Progenitor cell of endocrine pancreas (in vitro differentiated cells): ENCODE measurements at places on chromosomes 5 and 9. TPM values are rescaled to one million over a fixed set of nuclear protein-coding genes. Genes with fewer than 3 reads are reported as not detected.

DNA sequence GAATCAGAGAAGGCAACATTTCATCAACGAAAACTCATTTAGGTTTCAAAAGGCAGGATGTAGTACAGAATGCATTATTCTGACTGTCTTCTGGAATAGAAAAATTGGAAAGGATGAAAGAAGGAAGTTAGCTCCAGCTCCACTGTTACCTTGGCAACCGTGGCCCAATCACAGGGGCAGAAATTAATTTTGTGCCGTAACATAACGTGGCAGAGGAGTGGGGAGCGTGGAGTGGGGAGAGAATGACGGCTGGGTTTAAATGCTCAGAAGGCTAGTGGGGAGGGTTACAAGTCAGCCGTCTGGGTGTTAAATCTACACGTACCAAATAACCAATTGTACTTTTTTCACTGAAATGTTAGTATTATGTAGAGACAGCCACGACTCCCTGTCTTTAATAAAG is 32.3 kb upstream of the EQTN start:
- H3K27me3 ChIP-seq: no peaks in the 10 kb centered on the region
- no peak overlapping the region for H3K27ac ChIP-seq
- DNase-seq: no peak
- peaks cover 6% of the 10 kb centered on the region for H3K4me1 ChIP-seq

DNA sequence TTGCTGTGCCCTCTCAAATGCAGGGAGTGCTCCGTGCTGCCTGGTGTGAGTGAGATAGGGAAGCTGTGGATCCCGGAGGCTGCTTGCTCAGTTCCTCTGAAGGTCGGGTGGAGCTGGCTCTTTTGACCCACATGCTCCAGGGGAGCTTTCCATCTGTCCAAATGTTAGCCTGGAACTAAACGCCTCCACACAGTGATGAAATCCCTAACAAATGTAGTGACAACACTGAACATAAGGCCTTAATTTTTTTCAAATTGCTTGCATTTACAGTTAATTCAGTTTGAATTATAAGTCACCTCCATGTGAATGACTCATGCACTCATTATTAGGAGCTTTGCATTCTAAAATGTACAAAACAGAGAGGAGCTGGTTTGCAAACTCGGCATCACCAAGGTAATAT is 27.0 kb downstream of the PRDM6 start:
- peaks cover 11% of the 10 kb centered on the region for H3K4me1 ChIP-seq
- DNase-seq: no peak
- peaks cover 73% of the 10 kb centered on the region for H3K27me3 ChIP-seq

GRCh38 chr9:75358846-75359245 is 270.5 kb downstream of the OSTF1 start:
- no peaks in the 10 kb centered on the region for H3K27me3 ChIP-seq
- H3K4me1 ChIP-seq: peaks cover 1% of the 10 kb centered on the region
- H3K36me3 ChIP-seq: peaks cover 3% of the 10 kb centered on the region
- H3K4me3 ChIP-seq: no peak overlapping the region
- H3K27ac ChIP-seq: no peak overlapping the region

- no peaks in the 10 kb centered on the region for H3K36me3 ChIP-seq
- no peak for DNase-seq
- no peak overlapping the region for H3K4me3 ChIP-seq
- H3K27ac ChIP-seq: no peak overlapping the region
- peaks cover 85% of the 10 kb centered on the region for H3K27me3 ChIP-seq
These were observed 1.1 kb downstream of the EIF4E1B start for GRCh38 chr5:176631383-176632200.

DNA sequence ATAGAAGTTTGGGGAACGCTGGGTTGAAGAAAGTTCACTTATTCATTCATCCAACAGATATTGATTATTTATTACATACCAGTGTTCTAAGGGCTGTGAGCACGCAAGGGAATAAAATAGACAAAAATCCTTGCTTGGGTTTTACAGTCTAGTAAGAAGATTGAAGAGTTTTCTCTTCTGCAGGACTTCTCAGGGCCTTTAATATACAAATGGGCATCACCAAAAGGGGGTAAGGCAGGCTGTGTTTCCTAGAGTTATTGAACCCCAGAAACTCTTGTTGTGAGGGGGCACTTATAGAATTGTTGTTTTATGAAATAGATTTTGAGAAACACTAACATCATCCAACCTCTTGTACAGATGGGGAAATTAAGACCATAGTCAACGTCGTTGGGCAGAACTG is 198.5 kb upstream of the ZNF618 start:
- peaks cover 32% of the 10 kb centered on the region for H3K27me3 ChIP-seq
- H3K4me1 ChIP-seq: peaks cover 7% of the 10 kb centered on the region
- no peak overlapping the region for H3K27ac ChIP-seq
- H3K4me3 ChIP-seq: no peak overlapping the region
- DNase-seq: no peak

- H3K4me1 ChIP-seq: no peaks in the 10 kb centered on the region
- H3K27ac ChIP-seq: no peak overlapping the region
- DNase-seq: no peak
- no peaks in the 10 kb centered on the region for H3K36me3 ChIP-seq
- H3K27me3 ChIP-seq: no peaks in the 10 kb centered on the region
These were observed 104.0 kb downstream of the NUDT12 start for GRCh38 chr5:103458497-103459040.

GRCh38 chr5:91110686-91111085 is 272.4 kb downstream of the ARRDC3 start:
- DNase-seq: no peak
- H3K4me3 ChIP-seq: no peak overlapping the region
- no peak overlapping the region for H3K27ac ChIP-seq

GRCh38 chr5:115170134-115170928 is 623 bp upstream of the TRIM36 start:
- H3K27me3 ChIP-seq: peaks cover 62% of the 10 kb centered on the region
- peaks cover 10% of the 10 kb centered on the region for H3K36me3 ChIP-seq
- DNase-seq: peak; percentile 24
- peaks cover 1% of the 10 kb centered on the region for H3K4me1 ChIP-seq

- H3K4me3 ChIP-seq: no peak overlapping the region
- no peaks in the 10 kb centered on the region for H3K27me3 ChIP-seq
- H3K4me1 ChIP-seq: peaks cover 6% of the 10 kb centered on the region
- H3K36me3 ChIP-seq: peaks cover 5% of the 10 kb centered on the region
- H3K27ac ChIP-seq: no peak overlapping the region
These were observed 251.8 kb downstream of the ZNF608 start for GRCh38 chr5:124494540-124495116.

GRCh38 chr5:69317391-69317790 is 15.2 kb downstream of the CCDC125 start:
- H3K4me3 ChIP-seq: no peak overlapping the region
- no peaks in the 10 kb centered on the region for H3K27me3 ChIP-seq
- H3K27ac ChIP-seq: no peak overlapping the region

GRCh38 chr5:172683645-172684471 is 42.8 kb downstream of the NEURL1B start:
- H3K27ac ChIP-seq: no peak overlapping the region
- no peak for DNase-seq
- H3K36me3 ChIP-seq: peaks cover 10% of the 10 kb centered on the region
- H3K27me3 ChIP-seq: peaks cover 46% of the 10 kb centered on the region

- no peak overlapping the region for H3K27ac ChIP-seq
- no peaks in the 10 kb centered on the region for H3K27me3 ChIP-seq
- H3K36me3 ChIP-seq: no peaks in the 10 kb centered on the region
- H3K4me3 ChIP-seq: no peak overlapping the region
- no peak for DNase-seq
These were observed 1229.8 kb upstream of the WWC1 start for GRCh38 chr5:167061695-167062094.

GRCh38 chr5:118561971-118562370 is 426.4 kb downstream of the DTWD2 start:
- no peak overlapping the region for H3K27ac ChIP-seq
- H3K4me1 ChIP-seq: peaks cover 4% of the 10 kb centered on the region
- no peak overlapping the region for H3K4me3 ChIP-seq
- no peaks in the 10 kb centered on the region for H3K36me3 ChIP-seq
- no peaks in the 10 kb centered on the region for H3K27me3 ChIP-seq
- DNase-seq: no peak

DNA sequence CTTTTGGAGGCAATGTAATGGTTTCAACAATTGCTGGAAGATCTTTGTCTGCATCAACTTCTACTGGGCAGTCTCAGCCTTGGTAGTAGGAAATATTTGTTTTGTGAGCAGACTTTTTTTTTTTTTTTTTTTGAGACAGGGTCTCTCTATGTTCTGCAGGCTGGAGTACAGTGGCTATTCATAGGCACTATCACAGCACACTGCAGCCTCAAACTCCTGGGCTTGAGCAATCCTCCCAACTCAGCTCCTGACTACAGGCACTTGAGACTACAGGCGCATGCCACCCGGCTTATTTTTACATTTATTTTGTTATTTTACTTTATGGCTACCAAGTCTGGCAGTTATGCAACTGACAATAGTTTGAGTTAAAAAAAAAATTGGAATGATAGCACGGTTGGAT is 187.3 kb downstream of the SNX18 start:
- no peak for DNase-seq
- H3K27me3 ChIP-seq: peaks cover 6% of the 10 kb centered on the region
- H3K27ac ChIP-seq: no peak overlapping the region
- no peak overlapping the region for H3K4me3 ChIP-seq
- H3K4me1 ChIP-seq: peaks cover 3% of the 10 kb centered on the region

DNA sequence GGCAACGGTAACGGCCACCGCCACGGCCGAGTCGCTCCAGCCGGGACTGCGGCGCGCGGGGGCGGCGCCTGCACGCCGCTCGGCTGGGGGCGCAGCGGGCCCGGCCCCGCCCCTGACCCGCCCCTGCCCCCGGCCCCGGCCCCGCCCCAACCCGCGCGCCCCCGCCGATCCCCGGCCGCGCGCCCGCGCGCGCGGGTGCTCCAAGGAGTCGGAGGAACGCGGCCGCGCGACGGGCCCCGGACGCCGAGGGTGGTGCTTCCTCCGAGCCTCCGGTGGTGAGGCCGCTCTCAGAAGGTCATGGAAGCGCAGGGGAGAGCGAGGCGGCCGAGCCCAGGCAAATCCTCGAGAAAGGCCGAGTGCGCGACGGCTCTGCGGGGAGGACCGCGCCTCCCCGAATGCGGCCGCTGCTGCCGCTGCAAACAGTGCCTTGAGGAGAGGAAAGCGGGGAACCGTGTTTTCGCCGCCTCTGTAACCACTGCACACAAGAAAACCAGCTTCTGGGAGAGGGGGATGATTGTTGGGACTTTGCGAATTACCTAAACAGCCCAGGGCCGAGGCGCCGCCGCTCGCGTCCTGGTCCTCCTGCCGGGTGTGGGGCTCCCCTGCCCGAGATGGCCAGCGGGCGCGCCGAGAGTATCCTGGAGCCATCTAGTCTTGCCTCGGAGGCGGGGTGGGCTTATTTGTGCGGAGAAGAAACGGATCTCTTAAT is at the start of gene LIFR:
LIFR (minus strand) TSS at position 48 of the 709 bp plus-strand sequence. CDS start 25,999 bp downstream, outside the sequence.
- H3K4me3 ChIP-seq: peak within 1 kb of the TSS; percentile 92
- peaks cover 24% of the 10 kb centered on the region for H3K4me1 ChIP-seq
- H3K36me3 ChIP-seq: no peaks in the 10 kb centered on the region

DNA sequence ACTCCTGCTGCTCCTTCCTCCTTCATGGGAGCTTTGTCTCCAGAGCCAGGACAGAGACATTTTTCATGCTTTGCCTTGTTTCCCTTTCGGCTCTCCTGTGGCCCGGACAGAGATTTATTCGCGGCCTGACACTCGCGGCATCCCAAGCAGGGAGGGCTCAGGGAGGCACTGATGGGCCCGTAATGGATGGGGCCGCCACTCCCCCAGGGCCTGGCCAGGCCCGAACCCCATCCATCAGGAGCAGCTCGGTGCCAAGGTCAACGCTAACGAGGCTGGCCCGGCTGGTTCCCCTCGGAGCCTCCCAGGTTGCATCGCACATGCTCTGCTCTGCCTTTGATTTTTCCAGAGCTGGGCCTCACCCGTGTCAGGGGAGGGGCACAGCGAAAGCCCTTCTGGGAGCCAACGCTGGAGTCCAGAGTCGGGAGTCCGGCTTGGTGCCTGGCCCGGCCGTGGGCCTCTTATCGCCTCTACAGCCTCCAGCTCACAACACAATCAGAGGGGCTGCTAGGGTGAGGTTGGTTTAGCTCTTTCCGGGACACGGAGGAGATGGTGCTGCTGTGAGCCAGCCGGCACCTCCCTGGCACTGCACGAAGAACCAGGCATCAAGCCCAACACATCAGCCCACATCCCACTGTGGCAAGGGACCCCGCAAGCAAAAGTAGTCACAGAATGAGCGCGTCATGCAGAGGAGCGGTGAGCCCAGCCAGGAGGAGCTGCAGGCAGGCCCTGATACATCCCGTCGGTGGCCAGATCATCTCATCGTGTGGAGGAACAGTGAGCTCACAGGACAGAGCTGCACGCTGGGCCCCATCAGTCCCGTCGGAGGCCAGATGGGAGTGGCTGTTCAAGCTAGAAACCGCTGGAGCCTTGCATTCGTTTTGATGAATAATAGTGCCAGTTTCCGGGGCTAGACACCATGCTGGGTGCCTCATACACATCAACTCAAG is 72.2 kb upstream of the BARHL1 start:
- DNase-seq: no peak
- H3K4me3 ChIP-seq: no peak overlapping the region
- H3K36me3 ChIP-seq: no peaks in the 10 kb centered on the region
- H3K4me1 ChIP-seq: no peaks in the 10 kb centered on the region

DNA sequence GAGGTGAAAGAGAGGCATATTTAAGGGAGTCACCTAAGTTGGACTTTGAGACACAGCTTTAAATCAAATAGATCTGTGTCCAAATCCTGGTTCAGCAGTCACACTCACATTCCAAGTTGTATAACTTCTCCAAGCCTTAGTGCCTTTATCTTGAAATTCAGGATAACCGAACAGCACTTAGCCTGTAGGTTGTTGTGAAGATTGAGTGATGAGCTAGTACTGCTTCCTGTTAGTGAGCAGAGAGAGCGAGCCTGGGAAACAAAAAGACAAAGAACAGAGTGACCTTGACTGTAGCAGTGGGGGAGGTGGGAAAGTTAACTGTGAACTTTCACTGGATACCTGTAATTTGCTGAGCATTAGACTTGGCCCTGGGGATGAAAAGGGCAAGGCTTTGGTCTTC is 22.4 kb downstream of the MAML1 start:
- H3K27ac ChIP-seq: peak overlapping the region; percentile 88
- no peak for DNase-seq
- H3K4me1 ChIP-seq: peaks cover 35% of the 10 kb centered on the region
- H3K27me3 ChIP-seq: no peaks in the 10 kb centered on the region
- H3K4me3 ChIP-seq: peak overlapping the region; percentile 35
- H3K36me3 ChIP-seq: peaks cover 6% of the 10 kb centered on the region

- no peak overlapping the region for H3K4me3 ChIP-seq
- DNase-seq: no peak
- H3K4me1 ChIP-seq: peaks cover 5% of the 10 kb centered on the region
- no peak overlapping the region for H3K27ac ChIP-seq
- peaks cover 5% of the 10 kb centered on the region for H3K36me3 ChIP-seq
- H3K27me3 ChIP-seq: no peaks in the 10 kb centered on the region
These were observed 253.5 kb downstream of the AOPEP start for GRCh38 chr9:94979904-94980507.

GRCh38 chr9:122051351-122052321 is 41.5 kb downstream of the TTLL11 start:
- no peaks in the 10 kb centered on the region for H3K4me1 ChIP-seq
- no peaks in the 10 kb centered on the region for H3K36me3 ChIP-seq
- H3K4me3 ChIP-seq: no peak overlapping the region
- H3K27ac ChIP-seq: no peak overlapping the region
- H3K27me3 ChIP-seq: peaks cover 3% of the 10 kb centered on the region

The ZFP2 gene
- 4.3 and 4.9 TPM in 2 replicates for total RNA-seq

The PLAC8L1 gene
- 1.5 and 2.0 TPM in 2 replicates for total RNA-seq

The ROR2 gene
- 23.6 and 23.9 TPM in 2 replicates for total RNA-seq

The ECM2 gene
- total RNA-seq: 0.31 and 0.77 TPM in 2 replicates

The SH3PXD2B gene
- total RNA-seq: 72.4 and 79.8 TPM in 2 replicates

The CEP72 gene
- total RNA-seq: 24.8 and 26.9 TPM in 2 replicates
